ENCODE measurements at places on chromosomes 1 and 21.

GRCh38 chr1:246629030-246629429 lies 62.8 kb downstream of the CNST start:
- no peak for DNase-seq

GRCh38 chr21:42257091-42257765 lies 38.3 kb downstream of the ABCG1 start:
- no peak for DNase-seq

DNA sequence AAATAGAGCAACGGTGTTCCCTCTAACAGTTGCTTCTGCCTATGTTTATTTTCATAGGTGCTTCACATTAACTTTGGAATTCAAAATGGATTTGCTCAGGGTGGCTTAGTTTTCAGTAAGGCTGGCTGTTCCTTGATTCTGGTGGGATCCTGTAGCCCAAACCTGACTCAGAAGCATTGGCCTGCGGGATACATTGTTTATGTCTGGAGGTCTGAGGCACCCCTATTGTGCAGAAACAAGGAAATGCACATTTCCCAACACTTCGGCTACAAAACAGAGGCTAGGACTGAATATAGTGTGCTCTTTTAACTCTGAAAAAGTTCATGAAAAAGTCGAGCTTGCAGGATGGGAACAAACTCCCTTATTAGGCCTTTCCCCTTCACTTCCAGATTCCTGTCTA lies 133.8 kb upstream of the F3 start:
- no peak for DNase-seq

- DNase-seq: no peak
Observed at GRCh38 chr1:143735764-143736461, 235.9 kb downstream of the FAM72C start.

DNA sequence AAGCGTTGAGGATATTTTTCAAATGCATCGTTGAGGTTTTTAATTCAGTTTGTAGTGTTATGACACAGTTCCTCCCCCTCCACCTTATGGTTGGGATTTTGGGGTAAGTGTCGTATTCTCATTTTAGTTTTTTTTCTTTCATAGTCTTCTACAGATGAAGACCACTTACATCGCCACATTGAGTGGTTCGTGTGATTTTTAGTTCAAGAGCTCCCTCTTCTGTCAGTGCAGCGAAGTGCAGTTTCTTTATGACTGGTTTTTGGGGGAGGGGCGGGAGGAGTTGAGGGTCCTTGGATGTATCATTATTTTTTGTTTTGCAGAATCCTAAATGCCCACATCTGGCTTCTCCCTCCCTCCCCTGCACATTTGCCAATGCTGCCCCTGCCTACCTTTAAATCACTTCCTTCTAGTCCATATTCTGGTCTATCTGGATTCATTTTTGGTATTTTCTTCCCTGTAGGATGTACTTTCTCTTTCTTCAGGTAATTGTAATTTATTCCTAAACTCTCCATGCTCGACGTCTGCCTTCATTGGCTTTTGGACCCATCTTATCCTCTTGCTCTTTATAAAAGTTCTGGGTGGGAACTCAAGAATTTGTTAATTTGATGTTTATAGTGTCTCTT lies 433.1 kb downstream of the CAMTA1 start:
- peak; percentile 10 for DNase-seq

- DNase-seq: no peak
Observed at GRCh38 chr1:64039390-64039926, 164.0 kb upstream of the UBE2U start.

- no peak for DNase-seq
Observed at GRCh38 chr1:172581273-172581672, 48.3 kb downstream of the SUCO start.

- DNase-seq: no peak
Observed at GRCh38 chr1:223708651-223709268, 3.6 kb upstream of the CAPN2 start.

DNA sequence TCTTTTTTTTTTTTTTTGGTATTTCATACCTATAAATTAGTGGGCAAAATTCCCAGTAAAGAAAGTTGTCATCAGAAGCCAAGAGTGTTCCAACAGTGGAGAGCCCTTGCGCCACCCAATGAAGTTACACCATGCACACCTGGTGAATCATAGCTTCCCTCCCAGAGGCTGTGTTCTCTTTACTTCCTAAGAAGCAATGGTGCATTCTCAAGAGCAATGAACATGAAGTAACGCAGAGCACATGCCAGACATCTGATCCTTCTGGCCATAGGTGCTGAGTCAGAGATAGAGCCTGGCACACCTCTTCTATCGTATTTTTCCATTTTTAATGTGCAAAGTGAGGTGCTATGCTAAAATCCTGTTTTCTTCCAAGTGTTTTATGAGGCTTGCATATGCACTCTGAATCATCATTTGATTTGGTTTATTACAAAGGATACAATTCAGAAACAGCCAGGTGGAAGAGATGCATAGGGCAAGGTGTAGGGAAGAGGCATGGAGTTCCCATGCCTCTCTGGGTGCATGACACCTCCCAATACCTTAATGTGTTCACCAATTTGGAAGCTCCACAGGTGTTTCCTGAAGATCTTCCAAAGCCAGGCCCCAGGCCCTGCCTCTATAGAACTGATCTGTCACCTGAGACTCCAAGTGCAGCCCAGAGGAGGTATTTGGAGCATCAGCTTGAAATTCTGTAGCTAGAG lies 408.0 kb downstream of the SIPA1L2 start:
- no peak for DNase-seq

DNA sequence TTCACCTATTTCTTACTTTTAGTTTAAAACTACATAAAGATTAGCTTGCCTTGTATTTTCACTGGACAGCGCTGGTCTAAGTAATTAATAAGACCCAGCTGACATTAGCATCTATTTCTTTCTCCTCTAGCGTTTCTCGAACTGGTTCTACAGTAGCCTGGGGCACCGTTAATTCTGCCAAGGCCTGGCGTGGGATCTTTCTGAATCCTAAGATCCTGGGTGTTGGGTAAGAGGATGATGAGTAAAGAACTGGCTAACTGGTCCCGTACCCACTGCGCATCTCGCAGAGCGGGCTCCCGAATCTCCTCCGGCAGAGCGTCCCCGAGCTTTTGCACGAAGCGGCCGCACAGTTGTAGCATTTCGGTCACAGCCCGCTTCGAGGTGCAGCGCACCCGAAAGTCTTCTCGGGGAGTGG lies 309 bp downstream of the NSL1 start:
- DNase-seq: peak; percentile 70

GRCh38 chr1:52862666-52863458 lies 20.3 kb downstream of the ZYG11A start:
- no peak for DNase-seq

- DNase-seq: peak; percentile 63
Observed at GRCh38 chr1:205061665-205062069, 18.7 kb downstream of the CNTN2 start.

GRCh38 chr1:89530444-89531089 lies 5.9 kb downstream of the LRRC8B start:
- no peak for DNase-seq

GRCh38 chr1:38077523-38078147 lies 31.0 kb upstream of the POU3F1 start:
- no peak for DNase-seq

DNA sequence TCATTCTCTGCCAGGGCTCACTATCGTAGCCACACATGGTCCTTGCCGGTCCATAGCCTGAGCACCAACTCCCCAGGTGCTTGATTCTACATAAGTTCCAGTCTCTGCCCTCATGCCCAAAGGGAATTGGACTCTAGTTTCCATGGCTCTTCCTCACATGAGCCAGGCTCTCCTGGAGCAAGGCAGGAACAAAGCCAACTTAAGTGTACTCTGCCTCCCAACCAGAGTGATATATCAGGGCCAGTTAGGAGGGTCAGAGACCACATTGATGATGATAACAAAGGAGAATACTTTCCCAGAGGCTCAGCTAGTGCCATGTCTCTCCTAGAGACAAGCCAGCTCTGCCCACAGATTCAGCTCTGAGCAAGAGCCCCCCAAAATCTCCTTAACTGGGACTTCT lies 70.9 kb downstream of the ERI3 start:
- no peak for DNase-seq

GRCh38 chr1:205441318-205441633 lies 14.6 kb downstream of the BLACAT1 start:
- no peak for DNase-seq

GRCh38 chr1:219699870-219700269 lies 87.0 kb upstream of the ZC3H11B start:
- DNase-seq: no peak

DNA sequence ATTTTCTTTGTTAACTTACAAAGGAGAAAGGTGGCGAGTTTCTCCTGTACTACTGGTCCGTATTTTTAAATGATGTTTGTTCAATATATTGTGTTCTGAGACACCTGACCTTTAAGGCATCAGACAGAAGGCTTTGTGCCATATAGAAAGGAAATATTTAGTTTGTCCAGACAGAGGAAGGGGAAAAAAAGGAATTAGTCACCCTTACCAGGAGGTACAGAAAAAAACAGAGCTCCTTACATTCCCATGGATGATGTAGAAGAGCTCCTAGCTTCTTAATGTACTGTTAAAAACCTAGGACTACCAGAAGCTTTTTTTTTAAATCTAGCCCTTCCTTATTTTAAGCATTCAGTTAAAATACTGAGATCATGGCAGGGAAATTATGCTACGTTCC lies 12.4 kb upstream of the PODN start:
- DNase-seq: no peak

DNA sequence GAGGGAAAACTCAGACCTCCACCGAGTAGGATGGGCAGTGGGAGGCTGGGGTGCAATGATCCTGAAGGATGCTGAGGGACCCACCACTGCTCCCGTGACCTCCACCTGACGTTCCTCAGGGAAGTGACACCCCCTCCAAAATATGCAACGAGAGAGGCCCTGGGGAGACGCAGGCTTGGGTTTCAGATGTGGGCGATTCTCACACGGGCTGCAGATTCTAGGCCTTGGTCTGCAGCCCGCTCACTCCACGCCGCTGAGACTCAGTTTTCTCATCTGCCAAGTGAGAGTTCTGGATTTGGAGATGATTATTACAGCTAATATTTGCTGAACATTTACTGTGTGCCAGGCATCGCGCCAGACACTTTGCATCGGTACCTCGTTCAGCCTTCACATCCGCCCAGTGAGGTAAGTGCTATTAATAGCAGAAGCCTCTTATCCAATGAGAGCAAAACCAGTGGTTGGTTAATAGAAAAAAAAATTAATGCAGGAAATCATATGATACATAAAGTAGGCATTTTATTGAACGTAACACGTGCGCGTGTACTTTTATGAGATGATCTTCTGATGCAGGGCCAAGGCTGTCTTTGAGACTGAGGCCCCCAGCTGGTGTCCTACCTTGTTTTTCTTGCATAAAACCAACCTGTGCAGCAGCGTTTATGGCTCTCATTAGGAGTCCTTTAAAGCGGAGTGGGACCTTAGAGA lies 102.0 kb upstream of the RUNX3 start:
- DNase-seq: no peak

DNA sequence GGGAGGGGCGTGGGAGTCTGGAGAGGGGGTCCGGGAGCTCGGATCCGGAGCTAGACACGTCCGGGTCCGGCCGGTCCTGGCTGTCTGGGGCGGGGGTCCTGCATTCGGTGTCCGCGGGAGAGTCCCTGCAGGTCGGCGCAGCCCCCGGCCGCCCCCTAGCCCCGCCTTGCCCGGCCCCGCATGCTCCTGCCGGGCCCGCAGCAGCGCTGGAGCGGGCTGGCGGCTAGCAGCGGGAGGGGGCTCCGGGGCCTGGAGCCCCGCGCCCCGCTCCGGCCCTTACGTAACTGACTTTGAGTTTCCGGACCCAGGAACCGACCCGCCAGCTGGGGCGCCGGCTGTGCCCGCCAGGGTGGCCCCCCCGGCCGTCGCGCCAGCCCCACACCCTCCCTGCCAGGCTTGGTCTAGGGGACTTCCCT lies 26.9 kb upstream of the EPB41 start:
- DNase-seq: peak; percentile 44

GRCh38 chr1:51957618-51958017 lies 32.9 kb downstream of the RAB3B start:
- DNase-seq: no peak

GRCh38 chr1:56686169-56686568 lies 41.1 kb downstream of the PRKAA2 start:
- DNase-seq: no peak

DNA sequence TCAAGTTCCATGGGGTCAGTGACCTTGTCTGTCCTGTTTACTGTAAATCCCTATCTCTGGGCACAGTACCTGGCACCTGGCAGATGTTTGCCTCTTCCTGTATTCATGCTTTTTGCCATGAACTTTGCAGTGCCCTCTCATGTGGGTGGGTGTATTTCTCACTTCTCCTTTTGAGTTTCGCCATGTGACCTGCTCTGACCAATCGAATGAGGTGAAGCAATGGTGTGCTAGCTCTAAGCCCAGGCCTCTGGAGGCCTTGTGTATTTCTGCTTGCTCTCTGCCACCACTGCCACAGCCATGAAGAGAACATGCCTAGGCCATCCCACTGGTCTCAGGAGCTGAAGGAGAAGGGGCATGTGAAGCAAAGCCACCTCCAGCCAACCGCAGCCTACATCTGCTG lies 185.5 kb upstream of the ZC3H12A start:
- DNase-seq: peak; percentile 4

DNA sequence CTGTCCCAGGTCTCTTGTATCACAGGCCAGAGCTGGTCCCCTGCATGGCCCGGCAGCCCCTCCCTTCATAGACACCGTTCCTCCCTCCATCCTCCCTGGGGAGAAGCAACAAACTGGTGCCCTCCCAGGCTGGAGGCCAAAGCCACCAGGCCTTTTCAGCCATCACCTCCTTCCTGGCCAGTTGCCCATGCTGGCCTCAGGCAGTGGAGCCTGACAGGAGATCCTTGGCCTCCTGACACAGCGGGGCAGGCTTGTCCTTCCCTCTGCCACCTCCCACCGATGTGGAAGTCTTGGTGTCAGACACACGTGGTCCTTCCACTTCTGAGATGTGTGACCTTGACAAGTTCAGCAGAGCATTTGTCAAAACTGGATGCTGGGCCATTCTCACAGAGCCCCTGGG lies 206.0 kb downstream of the HIVEP3 start:
- DNase-seq: no peak

Data from CD14-positive monocyte (primary cell).